ENCODE measurements at places on chromosomes 3 and 15.

DNA sequence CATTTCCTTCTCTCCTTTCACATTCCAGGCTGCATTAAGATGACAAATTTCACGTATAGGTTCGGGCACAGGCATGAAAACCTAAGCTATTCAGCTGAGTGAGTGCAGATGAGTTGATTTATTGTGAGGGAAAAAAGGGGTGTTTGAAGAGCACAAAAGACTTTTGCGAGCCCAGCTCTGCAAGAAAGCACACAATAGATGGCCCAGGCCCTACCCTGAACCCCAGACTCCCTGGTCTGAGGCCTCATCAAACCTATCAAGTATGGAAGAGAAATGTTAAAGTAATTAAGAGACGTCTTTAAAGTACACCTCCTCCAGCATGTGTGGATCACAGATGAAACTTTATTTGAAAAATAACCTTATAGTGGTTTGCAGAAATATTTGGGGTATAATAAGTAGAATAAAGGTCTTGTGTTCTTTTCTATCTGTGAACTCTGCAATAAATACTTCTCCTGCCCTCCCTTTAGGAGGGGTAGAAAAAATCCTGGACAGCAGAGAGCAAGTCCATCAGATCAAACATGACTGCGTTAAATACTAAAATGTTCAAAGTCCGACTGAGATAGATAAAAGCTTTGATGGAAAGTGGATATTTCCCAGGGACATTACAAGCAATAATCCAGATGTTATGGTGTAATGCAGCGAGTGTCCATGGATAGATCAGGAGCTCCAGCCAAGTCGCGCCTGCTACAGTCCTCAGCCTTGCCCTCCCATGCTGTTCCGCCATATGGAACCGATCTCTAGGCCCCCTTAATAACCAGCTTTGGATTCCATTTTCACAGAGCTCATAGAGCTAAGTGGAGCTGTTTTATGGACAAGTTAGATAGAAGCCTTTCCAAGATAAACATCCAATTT, 121.5 kb downstream of the MCTP2 start:
- DNase-seq = peak; percentile 8

DNA sequence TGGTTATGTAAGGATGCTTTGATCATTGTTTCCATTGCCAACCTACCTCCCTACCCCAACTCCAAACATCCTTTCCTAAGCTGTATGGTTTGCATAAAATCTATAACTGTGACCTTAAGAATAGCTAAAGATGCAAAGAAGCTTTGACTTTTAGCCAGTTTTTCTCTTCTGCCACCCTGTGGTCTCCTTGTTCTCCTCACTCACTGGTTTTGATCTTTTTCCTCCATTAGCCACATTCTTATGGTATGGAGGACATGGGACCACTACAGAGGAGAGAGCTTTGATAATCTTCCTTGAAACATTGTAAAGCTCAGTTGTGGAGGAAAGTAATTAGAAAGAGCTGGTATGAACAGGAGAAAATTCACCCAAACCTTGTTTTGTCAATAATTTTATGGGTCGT, 115.9 kb downstream of the NEK11 start:
- DNase-seq = peak; percentile 2

DNA sequence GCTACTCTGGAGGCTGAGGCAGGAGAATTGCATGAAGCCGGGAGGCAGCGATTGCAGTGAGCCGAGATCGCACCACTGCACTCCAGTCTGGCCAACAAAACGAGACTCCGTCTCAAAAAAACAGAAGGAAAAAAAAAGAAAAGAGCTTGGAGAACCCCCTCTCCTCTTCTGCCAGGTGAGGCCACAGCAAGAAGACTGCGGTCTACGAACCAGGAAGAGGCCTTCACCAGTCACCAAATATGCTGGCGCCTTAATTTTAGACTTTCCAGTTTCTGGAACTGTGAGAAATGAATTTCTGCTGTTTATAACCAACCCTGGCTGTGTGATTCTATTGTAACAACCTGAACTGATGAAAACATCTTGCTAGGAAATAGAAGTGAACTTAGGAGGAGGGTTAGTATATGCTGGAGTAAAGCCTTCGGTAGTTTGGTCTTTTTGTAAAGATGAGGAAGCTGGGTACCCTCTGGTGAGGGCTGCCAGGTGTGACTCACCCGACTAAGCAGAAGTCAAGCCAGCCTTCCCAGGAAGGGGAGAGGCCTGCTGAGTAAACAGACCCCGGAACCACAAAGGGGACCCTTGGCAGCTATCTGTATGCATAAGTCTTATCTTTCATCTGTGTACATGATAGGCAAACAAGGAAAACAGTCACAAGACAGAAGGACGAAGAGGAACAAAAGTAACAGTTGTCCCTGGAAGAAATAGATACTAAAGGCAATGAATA, 78.7 kb downstream of the KLF13 start:
- DNase-seq = no peak

GRCh38 chr3:16332904-16333426, 68.0 kb downstream of the OXNAD1 start:
- DNase-seq = peak; percentile 85

GRCh38 chr15:63022181-63022580, 20.4 kb upstream of the TPM1 start:
- DNase-seq = no peak

GRCh38 chr3:14803981-14804834, 14.6 kb upstream of the FGD5 start:
- no peak for DNase-seq

- DNase-seq = no peak
These were observed 211.9 kb upstream of the ARRDC4 start for GRCh38 chr15:97748576-97748975.

GRCh38 chr3:72282918-72283317, 498.0 kb upstream of the PROK2 start:
- DNase-seq = no peak

DNA sequence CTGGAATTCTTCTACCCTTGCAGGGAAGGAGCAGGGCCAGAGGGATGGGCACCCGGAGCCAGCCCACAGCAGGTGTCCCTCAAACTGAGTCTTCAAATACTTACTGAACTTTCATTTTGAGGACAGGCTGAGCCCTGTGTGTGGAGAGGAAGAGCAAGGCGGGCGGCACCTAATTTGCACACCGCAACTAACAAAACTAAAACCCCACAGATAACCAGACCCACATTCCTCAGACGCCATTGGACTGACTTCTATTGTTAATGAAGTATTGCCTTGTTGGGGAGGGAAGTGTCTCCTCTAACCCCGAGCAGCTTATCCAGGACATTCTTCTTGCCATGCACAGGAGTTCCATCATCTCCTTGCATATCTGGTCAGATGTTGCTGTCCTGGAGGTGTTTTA, 105.2 kb upstream of the NR2E3 start:
- DNase-seq = peak; percentile 80

DNA sequence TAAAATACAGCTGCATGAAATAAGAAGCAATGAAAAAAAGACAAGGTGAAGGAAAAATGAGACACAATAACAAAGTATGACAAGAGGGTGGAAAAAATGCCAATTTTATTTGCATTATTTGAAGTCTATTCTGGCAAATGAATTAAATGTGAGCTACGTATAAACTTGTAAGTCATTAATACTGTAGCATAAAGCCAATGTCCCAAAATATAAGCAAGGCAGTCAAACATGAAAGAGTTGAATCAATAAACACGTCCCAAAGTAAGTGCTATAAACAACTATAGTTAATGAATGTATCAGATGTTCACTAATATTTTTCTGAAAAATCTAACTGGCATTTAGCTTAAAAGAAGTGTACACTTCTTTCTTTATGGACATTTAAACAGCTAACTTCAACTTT, 481.9 kb downstream of the ROBO1 start:
- no peak for DNase-seq

DNA sequence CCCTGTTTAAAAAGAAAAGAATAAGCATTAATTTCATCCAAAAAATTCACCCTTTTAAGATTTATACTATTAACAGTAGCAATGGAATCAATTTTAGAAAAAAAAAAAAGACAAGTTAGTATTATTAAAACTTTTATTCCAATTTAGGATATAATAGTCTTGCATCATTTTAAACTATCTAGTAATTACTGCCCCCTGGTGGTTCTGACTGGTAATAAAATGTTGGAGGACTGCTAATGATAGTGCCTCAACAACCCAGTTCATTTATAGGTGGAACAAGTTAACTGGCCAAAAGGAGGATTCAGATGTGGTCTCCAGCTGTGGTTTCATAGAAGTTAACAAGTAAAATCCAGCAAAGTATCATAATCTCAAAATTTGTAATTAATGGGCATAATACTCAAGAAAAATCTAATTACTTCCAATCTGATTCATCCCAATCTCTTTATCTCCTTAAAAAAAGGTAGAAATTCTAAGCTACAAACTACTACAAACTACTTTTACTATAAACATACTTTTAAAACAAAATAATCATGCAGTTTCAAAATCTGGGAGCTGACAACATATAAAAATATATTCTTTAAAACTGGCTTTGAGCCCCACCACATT, 30.7 kb upstream of the WDR49 start:
- DNase-seq = peak; percentile 56

- peak; percentile 51 for DNase-seq
These were observed 26.8 kb downstream of the LRTM1 start for GRCh38 chr3:54900838-54901591.

- no peak for DNase-seq
These were observed 24.4 kb downstream of the DCBLD2 start for GRCh38 chr3:98877132-98877531.

GRCh38 chr15:70195587-70196305, 98.0 kb upstream of the TLE3 start:
- peak; percentile 69 for DNase-seq

- DNase-seq = no peak
These were observed 22.7 kb downstream of the KLHL6 start for GRCh38 chr3:183532620-183533411.

DNA sequence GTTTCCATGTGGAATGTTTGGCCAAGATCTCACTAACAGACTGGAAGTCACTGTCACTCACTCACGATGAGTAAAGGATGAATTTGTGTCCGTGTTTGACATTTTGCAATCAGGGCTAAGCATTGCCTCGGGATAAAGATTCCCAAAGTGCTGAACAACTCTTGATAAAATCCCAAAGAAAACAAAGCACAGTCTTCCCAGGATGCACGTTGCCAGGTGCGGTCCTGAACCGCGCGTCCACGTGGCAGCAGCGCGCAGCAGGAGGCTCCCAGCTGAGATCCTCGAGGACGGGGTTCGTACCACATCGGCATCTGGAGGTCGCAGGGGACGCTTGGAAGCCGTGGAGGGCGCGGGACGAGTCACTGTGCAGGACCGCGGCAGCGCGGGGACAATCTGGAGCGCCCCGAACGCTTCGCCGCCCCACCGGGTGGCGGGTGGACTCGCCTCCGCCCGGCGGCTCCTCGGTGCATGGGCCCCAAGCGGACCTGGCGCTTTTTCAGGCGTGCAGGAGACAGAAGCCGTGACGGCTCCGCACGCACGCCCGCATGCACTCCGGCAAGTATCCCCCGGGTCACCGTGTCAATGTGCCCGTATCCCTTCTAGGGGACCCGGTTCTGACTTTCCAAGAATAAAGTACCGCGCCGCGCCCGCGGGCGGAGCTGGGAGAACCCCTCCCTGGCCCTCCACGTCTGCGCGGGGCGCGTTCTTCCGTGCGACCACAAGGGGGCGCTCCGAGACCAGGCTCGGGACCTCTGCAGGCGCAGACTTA, 17.7 kb downstream of the CPN2 start:
- peak; percentile 85 for DNase-seq

DNA sequence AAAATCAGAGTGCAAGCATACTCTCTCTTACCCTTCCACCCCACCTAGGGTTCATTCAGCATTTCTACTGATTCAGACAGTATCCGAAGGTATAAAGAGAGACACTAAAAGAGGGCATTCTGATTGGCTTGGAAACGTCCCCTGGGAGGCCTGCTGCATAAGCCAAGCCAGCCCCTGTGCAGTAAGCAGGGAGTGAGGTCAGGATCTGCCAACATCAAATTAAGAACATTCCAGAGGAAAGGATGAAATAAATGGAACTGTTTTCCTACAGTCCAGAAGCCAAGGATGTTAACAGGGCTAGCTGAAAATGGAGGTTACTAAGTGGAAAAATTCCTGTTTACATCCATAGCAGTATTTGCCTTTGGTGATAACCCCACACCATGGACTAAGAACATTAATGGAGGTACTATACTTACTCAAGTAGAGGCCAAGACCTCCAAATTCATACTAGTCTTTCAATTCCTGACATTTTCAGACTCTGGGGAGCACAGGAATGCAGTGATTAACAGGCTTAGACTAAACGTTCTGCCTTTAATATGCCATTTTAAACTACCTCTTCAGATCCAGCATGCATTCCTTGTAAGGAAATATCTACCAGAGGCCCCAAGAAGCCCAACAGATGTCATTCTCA, 34.5 kb downstream of the NPTN start:
- peak; percentile 75 for DNase-seq

DNA sequence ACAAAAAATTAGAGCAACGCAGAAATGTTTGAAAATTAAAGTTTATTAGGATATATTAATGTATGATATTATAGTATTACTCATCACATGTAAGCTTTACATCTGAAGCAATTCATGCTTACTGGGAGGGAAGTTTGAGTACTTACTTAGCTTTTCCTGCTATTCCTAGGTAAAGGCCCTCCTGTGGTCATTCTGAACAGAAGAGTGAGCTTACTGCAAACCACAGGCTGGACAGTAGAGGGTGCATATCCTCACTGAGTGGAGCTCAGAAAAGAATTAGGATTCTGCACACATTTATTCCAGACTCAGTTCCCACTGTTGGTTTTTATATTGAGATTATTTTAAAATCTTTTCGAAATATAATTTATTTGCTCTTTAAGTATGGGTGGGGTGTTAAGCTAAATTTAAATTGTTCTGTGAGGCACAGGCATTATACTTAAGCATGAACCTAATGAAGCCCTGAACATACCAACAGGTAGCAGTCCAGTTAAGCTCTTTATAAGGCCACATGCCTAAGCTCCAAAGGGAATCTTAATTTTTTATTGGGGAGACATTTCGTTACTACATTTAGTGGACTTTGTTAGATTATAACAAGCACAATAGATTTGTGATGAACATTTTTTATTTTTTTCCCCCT, 10.2 kb downstream of the MRPS22 start:
- DNase-seq = peak; percentile 56

DNA sequence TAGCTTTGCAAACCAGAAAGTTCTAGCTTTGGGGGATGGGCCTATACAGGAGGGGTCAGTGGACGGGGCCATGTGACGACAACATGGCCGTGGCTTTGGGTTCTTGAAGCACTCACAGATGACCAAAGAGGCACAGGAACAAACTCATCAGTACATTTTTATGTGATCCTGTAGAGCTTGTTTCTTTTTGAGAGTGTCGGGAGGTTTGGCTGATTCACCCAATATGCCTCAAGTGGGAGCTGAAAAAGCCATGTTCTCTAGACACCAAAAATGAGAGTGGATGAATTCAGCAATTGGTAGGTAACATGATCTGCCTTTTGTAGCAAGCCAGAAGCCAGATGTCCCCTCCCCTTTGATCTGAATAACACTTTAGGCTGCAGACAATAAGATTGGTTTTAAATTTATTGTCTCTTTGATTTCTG, 30.1 kb downstream of the GREM1 start:
- peak; percentile 86 for DNase-seq

DNA sequence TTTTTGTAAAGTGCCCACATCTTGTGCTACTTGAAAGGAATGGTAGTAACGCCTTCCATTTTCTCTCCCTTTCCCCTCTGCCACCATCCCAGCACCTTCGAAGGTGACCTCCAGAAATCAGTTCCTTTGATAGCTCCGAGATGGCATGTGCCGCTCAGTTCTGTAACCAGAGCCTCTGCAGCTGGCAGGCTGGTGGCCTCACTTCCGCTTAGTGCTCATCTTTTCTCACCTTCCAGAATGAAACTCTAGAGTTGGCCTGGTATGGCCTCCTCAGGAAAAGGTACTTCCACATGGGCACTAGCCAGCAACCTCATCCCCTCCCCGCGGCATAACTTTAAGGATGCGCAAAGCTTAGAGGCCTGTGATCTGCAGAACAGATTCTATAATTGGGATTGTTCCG, 38.8 kb downstream of the ETV5 start:
- no peak for DNase-seq

GRCh38 chr3:128144512-128145187, 8.6 kb upstream of the EEFSEC start:
- no peak for DNase-seq

Data from fibroblast of skin of right biceps (primary cell).